Cardiac septum (tissue), 1 donor: ENCODE measurements at places on chromosomes 5 and 9.

GRCh38 chr5:146832985-146833732 is 45.4 kb downstream of the PPP2R2B start:
- DNase-seq, result no peak

- DNase-seq, result no peak
Observed at GRCh38 chr5:31415009-31415923, 116.6 kb downstream of the DROSHA start.

- no peak for DNase-seq
Observed at GRCh38 chr5:58013542-58014258, 446.2 kb downstream of the PLK2 start.

DNA sequence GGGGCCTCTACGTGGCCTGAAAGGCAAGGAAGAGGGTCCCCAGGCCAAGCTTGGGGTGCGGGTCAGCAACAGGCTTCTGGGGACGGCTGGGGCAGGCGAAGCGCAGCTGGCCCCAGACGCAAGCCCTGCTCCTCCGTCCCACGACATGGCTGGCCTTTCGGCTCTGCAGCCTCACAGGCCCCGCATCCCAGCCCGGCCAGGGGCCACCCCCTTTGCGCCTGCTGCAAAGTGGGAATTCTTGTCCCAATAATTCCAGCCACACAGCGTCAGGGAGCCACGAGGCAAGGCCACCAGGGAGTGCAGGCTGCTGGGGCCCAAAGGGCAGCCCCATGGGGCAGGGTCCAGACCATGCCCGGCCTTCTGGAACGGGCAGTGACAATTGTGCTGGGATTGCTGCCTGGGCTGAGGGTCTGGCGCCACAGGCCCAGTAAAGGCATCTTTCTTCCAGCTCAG is 1.1 kb upstream of the ENTPD2 start:
- no peak for DNase-seq

GRCh38 chr5:142783601-142784341 is 13.6 kb downstream of the ARHGAP26 start:
- no peak for DNase-seq

DNA sequence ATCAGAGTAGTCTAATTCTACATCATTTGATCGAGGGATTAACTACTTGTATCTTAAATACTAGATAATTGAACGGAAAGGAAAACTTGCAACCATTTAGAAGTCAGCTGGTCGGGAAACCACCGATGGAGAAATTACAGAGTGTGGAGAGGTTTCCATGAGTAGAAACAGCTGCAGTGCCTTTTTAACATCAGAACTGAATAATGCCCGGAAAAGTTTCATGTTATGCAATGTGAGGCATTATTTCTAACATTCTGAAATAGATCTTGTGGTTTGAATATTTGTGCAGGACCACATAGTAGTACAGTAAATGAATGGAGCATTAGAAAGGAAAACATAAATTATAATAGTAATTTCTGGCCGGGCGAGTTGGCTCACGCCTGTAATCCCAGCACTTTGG is 88.1 kb upstream of the RNF180 start:
- DNase-seq, result no peak

GRCh38 chr9:133113949-133114885 is 6.8 kb downstream of the RALGDS start:
- no peak for DNase-seq

DNA sequence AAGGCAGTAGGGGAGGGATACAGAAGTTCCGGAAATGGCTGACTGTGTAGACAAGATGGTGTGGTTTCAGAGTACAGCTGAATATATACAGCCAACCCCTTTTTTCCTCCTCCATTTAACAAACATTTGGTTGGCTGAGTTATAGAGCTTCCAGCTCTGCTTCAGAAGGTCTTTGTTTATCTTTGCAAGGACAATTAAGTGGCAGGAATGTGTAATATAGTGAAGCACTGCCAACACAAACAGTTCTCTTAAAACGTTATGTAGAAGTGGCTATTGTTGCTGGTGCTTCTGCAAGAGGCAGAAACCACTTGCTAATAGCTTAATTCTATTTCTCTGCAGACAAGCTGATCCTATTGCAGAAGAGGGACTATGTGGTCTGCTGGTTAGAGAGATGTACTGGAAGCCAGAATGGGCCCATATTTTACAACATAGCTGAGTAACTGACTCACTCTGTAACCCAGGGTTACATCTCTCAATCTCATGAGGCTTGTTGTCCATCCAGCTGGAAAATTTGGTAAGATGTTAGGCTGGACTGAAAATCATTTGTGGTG is 62.7 kb upstream of the OSMR start:
- no peak for DNase-seq

GRCh38 chr5:142686210-142686734 is 382 bp upstream of the FGF1 start:
- no peak for DNase-seq

DNA sequence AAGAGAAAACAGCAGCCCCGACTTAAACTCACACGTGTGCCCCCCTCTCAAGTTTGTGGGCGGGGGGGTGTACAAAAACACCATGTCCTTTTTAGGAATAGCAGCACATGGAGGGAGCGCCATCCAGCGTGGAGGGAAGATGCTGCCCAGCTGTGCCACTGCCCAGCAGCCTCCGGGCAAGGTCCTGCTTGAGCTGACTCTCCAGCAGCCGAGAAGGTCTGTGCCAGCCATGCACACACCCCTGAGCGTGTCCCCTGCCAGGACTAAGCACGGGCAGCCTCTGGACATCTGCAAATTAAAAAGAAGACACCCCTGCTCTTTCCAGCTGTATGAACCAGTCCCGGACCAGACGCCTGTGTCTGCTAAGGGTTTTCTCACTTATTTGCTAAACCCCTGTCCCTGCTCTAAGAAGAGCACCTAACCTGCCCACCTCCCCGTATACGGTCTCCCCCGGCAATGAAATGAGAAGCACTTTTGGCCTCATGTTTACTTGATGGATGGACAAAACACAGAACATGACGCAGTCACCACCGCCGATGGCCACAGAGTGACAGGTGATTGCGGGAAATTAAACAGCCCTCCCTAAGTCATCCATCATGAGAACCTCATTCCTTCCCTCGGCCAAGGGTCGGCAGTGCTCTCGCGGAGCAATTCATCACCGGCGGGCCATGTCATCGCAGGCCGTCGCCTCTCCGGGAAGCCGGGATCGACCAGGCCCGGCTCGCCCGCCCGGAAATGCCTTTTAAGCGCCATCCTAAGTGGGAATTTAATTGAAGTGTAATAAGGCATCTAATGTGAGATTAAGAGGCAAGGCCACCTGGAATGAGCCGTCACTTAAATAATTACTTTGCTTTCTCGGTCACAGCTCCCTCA is 96.9 kb downstream of the OLFM1 start:
- DNase-seq, result no peak

DNA sequence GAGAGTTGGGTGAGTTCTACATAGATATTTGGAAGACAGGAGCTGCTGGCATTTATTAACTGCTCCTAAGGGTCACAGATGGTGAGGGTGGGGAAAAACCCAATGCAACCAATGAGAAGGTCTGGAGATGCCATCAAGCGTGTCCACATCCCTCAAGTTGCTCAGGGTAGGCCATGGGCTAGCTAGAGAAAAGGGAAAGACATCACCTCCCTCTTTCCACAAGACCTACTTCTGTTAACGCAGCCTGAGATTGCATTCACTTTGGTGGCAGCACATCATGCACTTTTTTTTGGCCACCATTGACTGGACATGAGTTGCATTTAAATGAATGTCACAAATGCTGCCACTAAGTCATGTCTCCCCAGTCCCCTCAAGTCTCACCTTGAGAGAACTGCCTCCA is 71.4 kb downstream of the ARHGEF37 start:
- DNase-seq, result peak; percentile 7

DNA sequence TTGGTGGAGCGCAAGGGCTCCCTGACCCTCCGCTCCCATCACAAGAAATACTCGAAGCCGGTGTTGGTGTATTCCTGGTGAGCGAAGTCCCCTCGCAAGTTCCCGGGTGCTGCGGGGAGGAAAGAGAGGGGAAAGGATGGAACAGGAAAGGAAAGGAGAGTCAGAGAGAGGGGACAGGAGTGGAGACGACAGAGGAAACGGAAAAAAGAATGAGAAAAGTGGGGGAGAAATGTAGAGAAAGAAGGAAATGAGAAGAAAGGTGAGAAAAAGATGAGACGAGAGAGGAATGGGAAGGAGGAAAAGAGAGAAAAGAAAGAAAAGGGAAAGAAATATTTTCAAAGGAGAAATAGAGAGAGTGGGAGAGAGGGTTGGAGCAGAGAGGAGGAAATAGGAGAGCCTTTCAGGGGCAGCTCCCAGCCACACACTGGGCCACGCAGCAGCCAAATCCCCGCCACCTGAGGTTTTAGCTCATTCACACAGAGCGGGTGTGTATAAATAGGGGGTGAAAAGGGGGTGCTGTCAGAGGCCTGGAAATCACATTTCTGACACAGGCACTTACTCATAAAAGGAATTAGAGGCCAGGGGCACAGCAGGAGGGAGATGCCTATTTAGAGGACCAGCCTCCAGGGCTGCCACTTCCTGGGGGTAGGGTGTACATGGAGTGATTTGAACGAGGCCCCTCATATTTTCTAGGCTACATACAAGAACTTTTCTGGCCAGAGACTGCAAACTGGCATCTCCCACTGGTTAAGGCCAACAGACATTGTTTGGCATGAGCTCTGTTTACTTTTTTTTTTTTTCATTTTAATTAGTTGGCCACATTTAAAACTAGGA is 555 bp downstream of the CFAP95 start:
- no peak for DNase-seq

DNA sequence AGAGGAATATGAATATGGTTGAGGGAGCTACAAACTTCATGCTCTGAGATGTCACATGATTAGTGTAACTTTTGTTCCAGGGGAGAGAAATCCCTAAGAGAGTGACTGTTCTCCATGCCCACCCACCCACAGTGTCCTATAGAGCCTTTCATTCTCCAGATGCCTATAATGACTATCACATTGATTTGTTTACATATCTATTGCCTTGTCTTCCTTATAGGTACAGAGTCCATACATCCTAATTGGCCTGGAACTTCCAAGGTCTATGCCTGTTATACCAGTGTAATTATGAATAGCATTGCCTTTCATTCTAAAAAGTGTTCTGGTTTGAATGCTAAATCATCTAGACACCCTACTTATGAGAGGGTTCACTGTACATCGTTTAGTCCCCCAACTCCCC is 475.4 kb downstream of the RAB3C start:
- no peak for DNase-seq

GRCh38 chr5:32531885-32532520 is 53.4 kb upstream of the SUB1 start:
- no peak for DNase-seq

- DNase-seq, result no peak
Observed at GRCh38 chr5:104418056-104418455, 855.5 kb upstream of the NUDT12 start.

GRCh38 chr9:120410925-120411501 is 169.0 kb downstream of the CDK5RAP2 start:
- no peak for DNase-seq

DNA sequence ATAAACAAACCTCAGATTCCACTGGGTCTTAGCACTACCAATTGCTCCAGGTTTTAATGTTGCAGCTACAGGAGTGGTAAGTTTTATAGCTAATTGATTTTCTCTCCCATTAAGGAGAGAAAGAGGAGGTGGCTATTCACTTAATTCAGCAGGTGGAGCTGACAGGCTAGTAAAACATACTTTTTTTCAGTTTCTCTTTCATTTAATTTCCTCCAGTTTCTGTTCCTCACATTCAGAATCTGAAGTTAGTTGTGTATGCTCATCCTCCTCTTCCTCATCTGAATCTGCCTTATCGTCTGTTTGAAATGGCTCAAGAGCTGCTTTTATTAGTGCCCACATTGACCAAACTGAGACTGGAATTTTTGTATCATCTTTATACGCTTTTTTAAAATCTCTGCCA is 98.0 kb downstream of the PLPPR1 start:
- no peak for DNase-seq

DNA sequence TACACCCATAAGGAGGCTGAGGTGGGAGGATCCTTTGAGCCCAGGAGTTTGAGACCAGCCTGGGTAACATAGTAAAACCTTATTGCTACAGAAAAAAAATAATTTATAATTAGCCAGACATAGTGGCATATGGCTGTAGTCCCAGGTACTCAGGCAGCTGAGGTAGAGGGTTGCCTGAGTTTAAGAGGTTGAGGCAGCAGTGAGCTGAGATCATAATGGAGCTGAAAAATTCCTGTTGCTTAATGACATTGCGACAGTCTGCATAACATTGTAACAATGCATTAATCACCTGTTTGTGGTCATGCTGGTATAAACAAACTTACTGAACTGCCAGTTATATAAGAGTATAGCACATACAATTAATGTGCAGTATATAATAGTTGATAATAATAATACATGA is 214.2 kb downstream of the TRIM32 start:
- DNase-seq, result no peak

DNA sequence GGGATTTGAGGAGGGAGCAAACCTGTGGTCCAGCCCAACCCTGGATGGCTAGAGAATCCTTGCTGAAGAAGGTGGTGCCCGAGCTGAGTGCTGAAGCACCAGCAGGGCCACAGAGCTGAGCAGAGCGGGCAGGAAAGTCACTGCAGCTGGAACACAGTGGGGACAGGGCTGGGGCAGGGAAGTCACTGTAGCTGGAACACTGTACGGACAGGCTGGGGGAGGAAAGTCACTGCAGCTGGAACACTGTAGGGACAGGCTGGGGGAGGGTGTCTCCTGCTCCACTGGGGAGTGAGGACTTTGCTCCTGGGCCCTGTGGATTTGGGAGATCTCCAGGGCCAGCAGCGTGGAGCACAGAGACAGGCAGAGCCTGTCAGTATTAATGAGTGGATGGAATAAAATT is 9.0 kb upstream of the SUSD3 start:
- DNase-seq, result no peak

- peak; percentile 80 for DNase-seq
Observed at GRCh38 chr9:107739601-107740082, 250.1 kb upstream of the KLF4 start.

DNA sequence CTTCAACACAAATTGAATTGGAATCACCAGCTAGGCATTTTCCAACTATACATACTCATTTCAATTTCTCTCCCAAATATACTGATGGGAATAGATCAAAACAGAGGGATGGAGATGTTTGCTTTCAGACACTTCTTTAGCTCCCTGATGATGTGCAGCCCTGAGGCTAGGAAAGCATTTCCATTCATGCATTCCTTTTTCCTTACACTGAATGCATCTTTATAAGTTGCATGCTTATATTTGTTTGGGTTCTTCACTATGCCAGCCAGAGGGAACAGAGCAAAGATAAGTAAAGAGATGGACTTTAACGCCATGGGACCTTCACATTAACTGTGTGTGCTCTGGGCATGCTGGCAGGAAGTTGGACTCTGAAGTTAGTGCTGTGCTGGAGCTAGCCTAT is 696.5 kb upstream of the CDH9 start:
- no peak for DNase-seq
